ENCODE measurements at places on chromosomes 4 and X.
A peak's percentile ranks its signal among the peaks of the same experiment; 100 is the strongest.

- no peak for DNase-seq
Measured at GRCh38 chrX:100979881-100980607, 10.5 kb downstream of the ARL13A start.

DNA sequence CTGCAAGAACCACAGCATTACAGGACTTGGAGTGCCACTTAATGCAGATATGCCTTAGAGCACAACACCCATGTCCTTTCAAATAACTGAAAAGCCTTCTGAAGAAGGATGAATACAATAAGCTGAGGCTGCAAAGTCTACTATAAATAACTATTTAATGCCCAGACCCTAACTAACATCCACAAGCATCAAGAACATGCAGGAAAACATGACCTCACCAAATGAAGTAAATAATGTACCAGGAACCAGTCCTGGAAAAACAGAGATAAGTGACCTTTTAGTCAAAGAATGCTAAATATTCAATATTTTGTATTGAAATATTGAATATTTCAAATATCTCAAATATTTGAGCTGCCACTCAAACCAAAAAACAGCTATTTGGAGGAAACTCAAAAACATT is 16.9 kb downstream of the ACTRT1 start:
- DNase-seq = no peak

DNA sequence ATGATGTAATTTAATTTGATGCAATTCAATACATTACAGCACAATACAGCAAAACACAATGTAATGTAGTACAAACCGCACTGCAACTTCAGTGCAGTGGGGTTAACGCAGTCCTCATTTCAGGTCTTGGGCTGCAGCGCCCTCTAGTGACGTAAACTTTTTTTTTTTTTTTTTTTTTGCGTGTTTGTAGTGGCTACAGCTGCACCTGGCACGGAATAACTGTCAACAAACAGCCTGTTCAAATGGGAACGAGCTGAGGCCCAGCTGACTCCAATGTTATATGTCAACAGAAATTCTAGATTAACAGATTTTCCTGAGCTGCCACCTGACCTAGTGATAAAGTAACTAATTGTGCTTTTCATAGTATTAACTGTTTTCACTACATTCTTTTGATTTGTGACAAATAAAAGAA is 33.5 kb upstream of the RASSF6 start:
- DNase-seq = peak; percentile 88

GRCh38 chr4:132026166-132026565 is 1122.9 kb upstream of the PCDH10 start:
- DNase-seq = no peak

DNA sequence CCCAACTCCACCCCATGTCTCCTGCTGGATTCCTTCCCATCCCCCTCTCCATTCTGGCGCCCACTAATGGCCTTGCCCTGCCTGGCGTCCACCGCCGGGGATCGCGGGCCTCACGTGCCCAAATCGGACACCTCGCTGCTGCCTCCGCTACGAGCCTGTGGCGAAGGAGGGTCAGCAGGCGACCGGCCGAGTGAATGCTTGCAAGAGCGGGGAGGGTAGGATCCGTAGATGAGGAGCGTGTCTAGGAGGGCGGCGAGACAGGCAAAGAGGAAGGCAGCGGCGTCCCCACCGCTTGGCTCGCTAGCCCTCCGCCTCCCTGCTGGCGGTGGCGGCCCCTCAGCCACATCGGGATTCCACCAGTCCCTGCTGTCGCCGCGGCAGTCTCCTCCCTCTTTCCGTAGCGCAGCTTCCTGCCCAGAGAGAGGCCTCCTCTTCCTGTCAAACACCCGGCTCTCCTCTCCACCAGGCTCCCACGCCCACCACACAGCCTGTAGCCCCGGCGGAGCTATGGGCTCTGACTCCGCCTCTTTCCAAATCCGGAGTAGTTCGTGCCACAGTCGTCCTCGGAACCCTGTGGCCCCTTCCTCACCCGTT is at the start of gene SPIN2B:
SPIN2B (minus strand) TSS at position 387 of the 594 bp plus-strand sequence.
- DNase-seq = peak; percentile 95

GRCh38 chr4:80010316-80010715 is 62.7 kb downstream of the ANTXR2 start:
- no peak for DNase-seq

- no peak for DNase-seq
Measured at GRCh38 chr4:123390846-123391456, 5.6 kb upstream of the SPRY1 start.

DNA sequence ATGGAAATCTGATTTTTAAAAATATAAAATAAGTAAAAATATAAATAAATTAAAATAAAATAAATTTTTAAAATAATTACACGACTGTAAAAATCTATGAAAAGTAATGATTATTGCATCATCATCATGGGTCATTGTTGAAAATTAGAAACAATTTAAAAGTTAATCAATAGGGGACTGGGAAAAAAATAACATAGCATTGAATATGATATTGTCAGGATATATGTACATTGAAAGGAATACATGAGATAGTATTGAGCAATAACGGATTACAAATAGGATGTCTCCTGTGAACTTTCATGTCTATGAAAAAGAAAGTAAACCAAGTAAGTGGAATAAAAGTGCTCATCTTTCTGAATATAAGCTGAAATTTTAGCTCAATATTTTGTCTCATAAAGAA is 566.8 kb upstream of the HTR2C start:
- no peak for DNase-seq

GRCh38 chr4:169774466-169775445 is 17.0 kb upstream of the HPF1 start:
- DNase-seq = no peak

DNA sequence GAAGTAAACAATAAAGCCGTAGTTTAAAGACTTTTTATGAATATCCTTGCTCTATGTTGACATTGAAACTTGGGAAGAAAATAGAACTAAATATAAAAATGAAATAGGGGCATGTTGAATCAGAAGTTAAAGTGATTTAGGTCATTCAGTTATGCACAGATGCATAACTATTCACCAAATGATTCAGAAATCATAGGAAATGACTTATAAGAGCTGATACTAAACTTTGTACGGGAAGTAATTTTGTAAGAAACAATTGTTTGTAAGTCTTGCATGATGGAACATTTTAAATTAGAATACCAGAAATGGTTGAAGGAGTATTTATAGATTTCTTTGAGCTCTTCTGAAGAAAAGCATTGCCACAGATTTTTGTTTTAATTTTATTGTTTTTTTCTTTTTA is 246.5 kb downstream of the CPE start:
- DNase-seq = no peak

- no peak for DNase-seq
Measured at GRCh38 chrX:112947981-112948615, 107.5 kb upstream of the AMOT start.

- no peak for DNase-seq
Measured at GRCh38 chrX:78687586-78687985, 28.5 kb upstream of the RTL3 start.

- DNase-seq = no peak
Measured at GRCh38 chr4:48944756-48945241, 38.2 kb upstream of the OCIAD2 start.

DNA sequence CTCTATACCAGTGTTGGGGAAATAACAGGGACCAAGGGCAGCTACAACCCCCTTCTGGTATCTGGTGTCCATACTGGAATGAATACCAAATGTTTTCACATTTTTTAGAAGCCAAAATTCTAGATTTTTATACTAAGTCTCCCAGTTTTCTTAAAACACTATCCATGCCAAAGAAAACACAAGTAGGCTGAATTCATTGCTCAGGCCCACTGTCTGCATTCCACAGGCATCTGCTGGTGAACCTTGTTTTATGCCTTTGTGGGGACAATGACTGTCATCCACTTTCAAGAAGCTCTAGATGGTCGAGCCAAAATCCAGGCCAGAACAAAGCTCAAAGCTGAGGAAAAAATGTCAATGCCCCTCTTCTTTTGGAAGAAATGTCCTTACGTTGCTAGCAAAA is 213.4 kb upstream of the RASGEF1B start:
- no peak for DNase-seq

DNA sequence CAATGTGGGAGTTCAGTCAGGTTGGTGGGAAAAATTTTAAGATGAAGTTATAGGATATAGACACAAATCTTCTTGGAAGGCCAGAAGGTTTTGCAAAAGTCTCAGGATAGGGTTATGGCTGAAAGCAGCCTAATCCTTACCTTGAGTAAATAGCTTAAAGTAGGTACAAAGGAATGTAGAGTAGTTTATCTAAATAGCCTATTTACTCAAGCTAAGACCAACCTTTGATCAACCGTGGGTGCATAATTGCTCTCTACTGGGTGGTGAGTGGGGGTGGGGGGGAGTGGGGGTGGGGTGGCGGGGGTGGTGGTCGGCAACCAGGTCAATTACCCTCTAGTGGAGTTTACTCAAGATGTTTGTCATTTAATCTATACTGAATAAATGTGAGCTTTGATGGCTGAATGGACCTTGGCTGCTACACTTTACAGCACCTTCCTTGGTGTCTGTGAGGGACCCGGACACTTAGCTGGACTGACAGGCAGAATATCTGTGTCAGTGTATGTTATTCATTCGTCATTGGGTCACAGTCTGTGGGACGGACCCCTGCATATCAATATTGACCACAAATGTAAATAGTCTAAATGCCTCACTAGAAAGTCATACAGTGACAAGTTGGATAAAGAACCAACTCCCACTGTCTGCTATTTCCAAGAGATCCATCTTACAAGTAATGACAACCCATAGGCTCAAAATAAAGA is 545.7 kb upstream of the PABPC4L start:
- no peak for DNase-seq

GRCh38 chr4:24468071-24468470 is 116.3 kb downstream of the DHX15 start:
- DNase-seq = no peak

GRCh38 chr4:47674144-47674543 is 163.7 kb downstream of the CORIN start:
- DNase-seq = no peak

- DNase-seq = peak; percentile 4
Measured at GRCh38 chrX:6021316-6022091, 207.2 kb downstream of the NLGN4X start.

DNA sequence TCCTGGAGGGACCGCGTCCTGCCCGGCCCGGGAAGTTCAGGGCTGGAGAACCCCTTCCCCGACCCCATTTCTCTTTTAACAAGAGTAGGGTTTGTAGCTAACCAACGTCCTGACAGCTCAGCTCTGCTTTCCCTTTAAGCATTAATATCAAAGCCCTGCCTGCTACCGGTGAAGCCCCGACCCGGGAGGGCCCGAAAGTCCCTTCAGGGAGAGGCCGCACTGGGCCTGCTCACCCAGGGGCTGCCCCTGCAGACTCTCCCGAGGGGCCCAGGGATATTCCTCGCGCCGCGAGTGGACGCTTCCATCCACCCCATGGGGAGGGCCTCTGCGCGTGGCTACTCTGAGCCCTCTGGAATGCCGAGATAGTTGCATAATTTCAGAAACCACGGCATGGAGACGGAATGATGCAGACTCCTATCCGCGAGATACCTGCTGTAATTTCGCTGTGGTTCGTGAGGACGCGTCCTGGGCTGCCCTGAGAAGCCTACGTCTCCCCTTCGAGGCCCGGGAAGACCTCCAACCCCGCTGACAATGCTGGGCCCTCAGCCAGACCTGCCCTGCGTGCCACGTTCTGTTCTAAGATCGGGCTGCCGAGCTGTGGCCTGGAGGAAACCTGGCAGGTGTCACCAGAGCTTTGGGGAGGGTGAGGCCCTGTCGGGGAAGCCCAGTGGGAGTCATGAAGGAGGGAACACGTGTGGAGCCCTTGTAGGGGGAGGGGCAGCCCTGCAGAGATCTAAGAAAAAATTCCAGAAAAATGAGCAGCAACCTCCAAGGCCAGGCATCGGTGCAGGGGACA is 999 bp upstream of the CTBP1 start:
- no peak for DNase-seq

- DNase-seq = no peak
Measured at GRCh38 chr4:1976416-1977352, 32.1 kb downstream of the NELFA start.

- no peak for DNase-seq
Measured at GRCh38 chr4:8502836-8503585, 62.4 kb downstream of the TRMT44 start.

DNA sequence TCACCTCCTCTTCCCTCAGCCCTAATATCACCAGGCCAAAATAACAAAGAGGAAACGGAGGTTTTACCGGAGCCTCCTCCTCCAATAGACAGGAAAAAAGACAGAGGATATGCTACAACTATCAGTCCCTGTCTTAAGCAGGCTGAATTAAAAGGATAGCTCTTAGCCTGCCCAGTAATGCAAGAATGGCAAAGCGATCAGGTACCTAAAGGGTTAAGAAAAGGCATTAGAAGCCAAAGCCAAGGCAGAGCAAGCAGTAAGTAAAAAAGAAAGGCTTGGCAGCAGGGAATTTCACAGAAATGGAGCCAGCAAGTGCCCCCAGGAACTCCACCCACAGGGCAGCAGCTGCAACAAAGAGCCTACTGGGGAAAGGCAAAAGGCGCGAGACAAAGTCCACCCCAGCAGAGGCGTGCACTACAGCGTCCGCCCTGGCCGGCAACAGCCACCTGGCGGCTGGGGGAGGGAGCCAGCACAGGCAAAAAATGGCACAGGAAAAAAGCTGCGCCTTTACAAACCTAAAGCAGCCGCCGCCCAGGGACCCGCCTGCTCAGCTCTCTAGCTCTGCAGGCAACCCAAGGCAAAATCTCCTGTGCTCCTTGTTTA is 220.6 kb upstream of the ZC4H2 start:
- peak; percentile 78 for DNase-seq

GRCh38 chr4:162849937-162850336 is 316.8 kb downstream of the NAF1 start:
- DNase-seq = no peak

- DNase-seq = no peak
Measured at GRCh38 chr4:22473268-22473667, 42.6 kb downstream of the ADGRA3 start.

GRCh38 chrX:51281758-51282318 is 50.8 kb upstream of the NUDT10 start:
- DNase-seq = no peak

GRCh38 chr4:180558427-180558826 is 1684.8 kb upstream of the TENM3 start:
- DNase-seq = no peak

DNA sequence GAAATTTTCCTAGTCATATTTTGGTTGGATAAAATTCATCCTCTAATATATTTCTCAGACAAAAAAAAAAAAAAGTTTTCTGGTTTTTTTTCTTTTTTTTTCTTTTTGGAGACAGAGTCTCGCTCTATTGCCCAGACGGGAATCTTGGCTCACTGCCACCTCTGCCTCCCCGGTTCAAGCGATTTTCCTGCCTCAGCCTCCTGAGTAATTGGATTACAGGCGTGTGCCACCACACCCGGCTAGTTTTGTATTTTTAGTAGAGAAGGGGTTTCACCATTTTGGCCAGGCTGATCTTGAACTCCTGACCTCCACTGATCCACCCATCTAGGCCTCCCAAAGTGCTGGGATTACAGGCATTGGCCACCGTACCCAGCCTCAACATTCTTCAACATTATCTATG is 432.7 kb upstream of the PABPC4L start:
- DNase-seq = no peak
